Activated CD8-positive, alpha-beta memory T cell treated with anti-CD3 and anti-CD28 coated beads, Interleukin-2, amount 10 ng/mL, durations not matched to agents 7 days and 5 days (primary cell): ENCODE measurements at places on chromosomes 16 and 17.

- H3K27me3 ChIP-seq, result peaks cover 21% of the 10 kb centered on the region
- no peak overlapping the region for H3K4me3 ChIP-seq
- H3K4me1 ChIP-seq, result no peaks in the 10 kb centered on the region
- no peak for DNase-seq
- H3K36me3 ChIP-seq, result no peaks in the 10 kb centered on the region
- no peak overlapping the region for H3K27ac ChIP-seq
Observed at GRCh38 chr16:83847371-83848225, 39.8 kb downstream of the HSBP1 start.

DNA sequence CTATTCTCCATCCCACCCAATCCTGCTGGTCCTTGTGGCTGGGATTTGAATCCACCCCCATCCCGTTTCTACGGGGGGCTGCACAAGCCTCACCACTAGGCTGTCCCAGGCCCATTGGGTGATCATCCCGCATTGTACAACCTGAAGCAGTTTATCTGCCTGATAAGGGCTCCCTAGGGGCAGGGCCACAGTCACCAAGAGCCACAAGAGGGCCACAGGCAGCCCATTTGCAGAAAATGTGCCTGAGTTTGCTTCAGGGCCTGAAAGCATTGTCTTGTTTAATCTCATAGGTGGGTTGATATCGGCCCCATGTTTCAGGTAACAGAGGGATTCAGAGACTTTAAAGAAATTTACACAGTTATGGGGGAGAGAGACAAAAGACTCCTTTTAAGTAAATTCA lies 245.0 kb downstream of the CPPED1 start:
- H3K27me3 ChIP-seq, result no peaks in the 10 kb centered on the region
- no peak overlapping the region for H3K4me3 ChIP-seq
- H3K36me3 ChIP-seq, result peaks cover 2% of the 10 kb centered on the region
- no peak overlapping the region for H3K27ac ChIP-seq

DNA sequence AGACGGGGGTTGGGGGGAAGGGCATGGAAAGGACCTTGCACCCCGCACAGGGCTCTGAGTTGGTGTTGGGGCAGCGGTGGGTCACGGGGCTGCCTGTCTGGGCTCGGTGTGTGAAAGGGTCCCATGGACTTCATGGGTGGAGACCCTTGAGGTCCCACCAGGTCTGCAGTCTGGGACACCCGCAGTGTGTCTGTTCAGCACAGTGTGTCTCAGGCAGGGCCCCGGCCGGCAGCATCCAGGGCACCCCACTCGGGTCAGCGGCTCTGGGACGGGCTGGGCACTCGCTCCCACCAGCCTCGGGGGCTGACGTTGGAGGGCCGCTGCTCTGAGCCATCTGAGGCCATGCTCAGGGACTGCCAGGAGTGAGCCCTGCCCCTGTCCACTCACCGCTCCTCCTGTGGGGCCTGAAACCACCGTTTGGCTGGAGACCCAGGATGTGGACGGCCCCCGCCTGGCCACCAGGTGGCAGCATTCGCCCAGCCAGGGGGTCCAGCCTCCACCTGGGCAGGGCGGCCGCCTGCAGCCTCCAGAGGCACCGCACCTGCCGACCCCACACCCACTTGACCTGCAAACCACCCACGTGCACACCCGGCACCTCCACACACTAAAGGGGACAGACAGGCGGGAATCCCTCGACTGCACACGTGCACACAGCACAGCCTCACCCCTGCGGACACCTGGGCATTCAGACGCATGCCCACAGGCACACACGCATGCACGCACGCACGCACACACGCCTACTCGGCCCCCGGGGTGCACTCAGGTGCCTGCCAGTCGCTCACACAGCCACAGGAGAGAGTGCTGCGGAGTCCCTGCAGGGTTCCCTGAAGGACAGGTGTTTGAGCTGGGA lies 10.1 kb upstream of the ZFPM1 start:
- no peaks in the 10 kb centered on the region for H3K36me3 ChIP-seq
- no peak overlapping the region for H3K4me3 ChIP-seq
- no peaks in the 10 kb centered on the region for H3K4me1 ChIP-seq

GRCh38 chr17:77326076-77326591 lies 185.4 kb downstream of the SEC14L1 start:
- no peak for DNase-seq
- H3K4me1 ChIP-seq, result peaks cover 35% of the 10 kb centered on the region
- no peak overlapping the region for H3K4me3 ChIP-seq

DNA sequence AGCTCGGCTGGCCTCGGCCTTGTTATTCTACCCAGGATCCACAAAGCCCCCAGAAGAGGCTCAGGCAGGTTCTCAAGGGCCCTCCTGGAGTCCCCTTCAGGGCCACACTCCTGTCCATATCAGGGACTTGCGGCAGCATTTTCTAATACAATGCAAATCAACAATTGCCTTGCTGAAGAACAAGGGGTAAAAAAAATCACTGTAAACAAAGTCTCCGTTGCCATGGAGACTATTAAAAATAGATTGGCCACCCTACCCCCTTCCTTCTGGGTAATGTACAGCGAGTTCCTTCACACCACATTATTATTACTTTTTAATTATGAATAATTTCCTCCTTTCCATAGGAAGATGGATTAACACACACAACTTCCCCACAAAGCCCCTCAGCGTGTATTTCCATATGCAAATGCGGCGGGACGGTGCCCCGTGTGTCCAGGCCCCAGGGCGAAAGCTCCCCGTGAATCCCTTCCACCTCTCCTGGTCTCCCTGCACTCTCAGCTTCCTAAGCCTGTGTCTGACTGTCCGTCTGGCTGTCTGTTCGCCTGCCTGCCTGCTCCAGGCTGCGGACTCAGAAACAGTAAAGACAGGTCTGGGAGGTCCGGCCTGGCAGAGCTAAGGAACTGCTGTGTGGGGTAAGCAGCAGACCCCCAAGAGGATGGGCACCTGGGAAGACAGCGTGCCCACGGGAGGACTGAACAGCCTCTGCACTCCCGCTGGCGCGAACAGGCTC lies 196.6 kb downstream of the RBFOX3 start:
- no peaks in the 10 kb centered on the region for H3K36me3 ChIP-seq
- H3K27ac ChIP-seq, result no peak overlapping the region
- no peaks in the 10 kb centered on the region for H3K4me1 ChIP-seq
- no peaks in the 10 kb centered on the region for H3K27me3 ChIP-seq

DNA sequence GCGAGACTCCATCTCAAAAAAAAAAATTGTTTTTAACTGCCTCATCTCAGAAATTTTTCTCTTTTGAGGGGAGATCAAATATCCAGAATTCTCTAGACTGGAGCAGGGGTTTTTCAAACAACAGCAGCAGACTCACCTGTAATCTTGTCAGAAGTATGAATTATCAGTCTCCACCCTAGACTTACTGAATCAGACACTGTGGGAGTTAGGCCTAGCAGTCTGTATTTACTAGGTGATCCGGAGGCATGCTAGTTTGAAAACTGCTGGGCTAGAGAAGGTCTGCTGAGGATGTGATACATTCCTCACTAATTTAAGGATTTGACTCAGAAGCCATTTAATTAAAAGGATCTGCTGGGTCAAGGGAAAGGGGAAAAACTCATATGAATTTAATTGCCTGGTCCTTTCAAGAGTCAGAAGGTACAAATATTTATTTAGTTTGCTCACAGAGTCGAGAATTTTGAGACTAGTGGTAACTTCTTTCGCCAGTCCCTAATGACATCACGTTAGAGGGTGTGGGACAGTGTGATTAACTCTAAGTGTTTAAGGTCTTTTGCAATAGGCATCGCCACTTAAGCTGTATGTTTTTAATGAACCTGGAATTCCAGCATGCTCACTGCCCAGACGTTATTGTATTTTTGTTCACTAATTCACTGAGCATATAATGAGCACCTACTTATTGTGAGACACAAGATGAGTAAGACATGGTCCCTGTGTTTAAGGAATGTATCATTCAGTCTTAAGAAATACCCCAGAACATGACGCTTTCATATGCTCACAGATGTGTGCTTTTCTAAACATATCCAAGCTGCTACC lies 14.2 kb downstream of the ATP6V0A1 start:
- H3K4me1 ChIP-seq, result peaks cover 5% of the 10 kb centered on the region
- peaks cover 2% of the 10 kb centered on the region for H3K36me3 ChIP-seq
- no peak overlapping the region for H3K4me3 ChIP-seq
- H3K27me3 ChIP-seq, result no peaks in the 10 kb centered on the region

DNA sequence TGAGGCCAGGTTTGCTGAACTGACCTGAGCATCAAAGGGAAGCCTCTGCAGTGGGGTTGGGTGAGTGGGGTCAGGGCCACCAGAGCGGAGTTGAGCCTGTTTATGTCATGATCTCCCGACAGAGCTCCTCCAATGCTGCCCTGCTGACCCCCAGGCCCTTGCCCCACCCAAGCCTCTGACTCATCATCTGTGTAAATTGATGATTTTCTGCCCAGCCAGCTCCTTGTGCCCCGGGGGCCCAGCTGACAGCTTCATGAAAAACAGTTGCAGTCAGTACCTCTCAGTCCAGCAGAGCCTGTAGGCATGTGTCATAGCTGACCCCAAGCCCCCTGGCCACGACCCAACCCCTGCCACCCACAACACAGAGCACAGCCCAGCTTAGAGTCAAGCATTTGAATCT lies 134.9 kb downstream of the CCT6B start:
- H3K4me3 ChIP-seq, result no peak overlapping the region
- H3K27ac ChIP-seq, result no peak overlapping the region
- DNase-seq, result no peak
- peaks cover 29% of the 10 kb centered on the region for H3K27me3 ChIP-seq
- no peaks in the 10 kb centered on the region for H3K4me1 ChIP-seq

- peaks cover 62% of the 10 kb centered on the region for H3K4me1 ChIP-seq
- DNase-seq, result peak; percentile 74
- peaks cover 3% of the 10 kb centered on the region for H3K27me3 ChIP-seq
- H3K4me3 ChIP-seq, result peak overlapping the region; percentile 78
Observed at GRCh38 chr17:410543-411401, 58.2 kb upstream of the RPH3AL start.
